ENCODE measurements at places on chromosomes 11 and 22.
A peak's percentile ranks its signal among the peaks of the same experiment; 100 is the strongest.

DNA sequence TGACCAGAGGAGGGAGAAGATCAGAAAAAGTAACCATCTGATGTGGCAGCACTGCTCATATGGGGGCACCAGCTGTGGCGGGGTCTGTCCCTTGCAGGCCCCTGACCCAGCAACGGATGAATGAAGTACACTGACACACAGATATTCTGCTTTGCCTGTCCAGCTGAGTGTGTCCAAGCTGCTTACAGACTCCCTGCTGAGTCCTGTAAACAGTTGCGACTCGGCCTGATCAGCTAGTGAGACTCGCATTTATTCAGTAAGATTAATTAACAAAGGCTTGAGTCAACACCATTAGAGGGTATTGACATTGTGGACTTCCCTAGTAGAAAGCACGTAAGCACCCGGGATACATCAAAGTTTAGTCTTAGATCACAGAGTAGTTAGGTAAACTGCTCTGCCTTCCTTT, 15.3 kb upstream of the OR10D3 start:
- DNase-seq: no peak

- DNase-seq: no peak
Measured at GRCh38 chr11:109747839-109748238, 325.8 kb downstream of the C11orf87 start.

- no peak for DNase-seq
Measured at GRCh38 chr11:2581931-2582350, 117.9 kb downstream of the KCNQ1OT1 start.

- no peak for DNase-seq
Measured at GRCh38 chr22:32075997-32076760, 33.1 kb downstream of the SLC5A1 start.

DNA sequence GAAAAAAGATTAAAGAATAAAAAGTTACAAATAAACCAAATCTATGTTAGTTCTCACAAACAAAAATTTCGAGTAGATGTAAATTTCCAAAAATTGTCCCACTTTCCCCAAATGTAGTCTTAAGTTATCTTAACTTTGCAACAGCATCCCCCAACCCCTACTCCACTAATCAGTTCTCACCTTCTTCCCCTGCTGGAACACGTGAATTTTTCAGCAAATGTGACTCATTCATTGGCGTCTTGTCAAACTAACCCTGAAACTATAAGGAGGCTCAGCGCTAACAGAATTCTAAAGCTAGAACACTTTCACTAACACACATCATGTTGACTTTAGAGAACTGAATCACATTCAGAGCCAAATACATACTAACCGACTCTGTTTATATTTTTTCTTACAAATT, 46.1 kb downstream of the PHF21A start:
- DNase-seq: peak; percentile 3

GRCh38 chr11:110174645-110175310, 81.6 kb downstream of the ZC3H12C start:
- DNase-seq: no peak

GRCh38 chr22:27537501-27537900, 264.1 kb downstream of the MN1 start:
- DNase-seq: no peak

- no peak for DNase-seq
Measured at GRCh38 chr11:32312865-32313403, 122.4 kb downstream of the WT1 start.

DNA sequence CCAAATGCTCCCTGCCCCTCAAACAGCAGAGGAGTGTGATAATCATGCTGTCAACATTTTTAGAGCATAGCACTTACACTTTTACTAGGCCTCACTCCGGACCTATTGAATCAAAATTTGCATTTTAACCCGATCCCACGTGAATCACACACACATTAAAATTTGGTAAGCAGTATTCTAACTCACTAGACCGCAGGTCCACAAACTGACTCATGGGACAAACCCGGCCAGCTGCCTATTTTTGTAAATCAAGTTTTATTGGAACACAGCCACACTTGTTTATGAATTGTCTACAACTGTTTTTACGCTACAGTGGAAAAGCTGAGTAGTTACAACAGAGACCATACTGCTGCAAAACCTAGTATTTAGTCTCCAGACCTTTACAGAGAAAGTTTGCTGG, 43.3 kb downstream of the SNX19 start:
- DNase-seq: no peak

- no peak for DNase-seq
Measured at GRCh38 chr11:76313913-76314740, 66.8 kb downstream of the THAP12 start.

DNA sequence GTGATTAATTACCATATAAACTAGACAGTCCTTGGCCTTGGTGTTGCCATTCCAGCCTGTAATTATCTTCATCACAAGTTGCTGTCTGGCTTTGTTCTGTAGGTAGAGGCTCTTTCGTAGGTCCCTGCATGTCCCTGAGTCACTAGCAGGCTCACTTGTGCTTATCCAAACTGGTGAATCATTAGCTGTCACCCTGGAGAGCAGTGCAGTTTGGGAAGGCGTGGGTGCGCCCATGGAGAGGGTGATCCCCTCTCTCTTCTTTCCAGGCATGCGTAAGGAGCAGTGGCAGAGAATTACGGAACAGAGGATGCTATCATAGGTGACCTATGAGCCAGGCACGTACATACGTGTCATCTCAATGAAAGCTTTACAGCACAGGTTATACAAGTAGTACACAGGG, 11.0 kb upstream of the EHF start:
- no peak for DNase-seq

DNA sequence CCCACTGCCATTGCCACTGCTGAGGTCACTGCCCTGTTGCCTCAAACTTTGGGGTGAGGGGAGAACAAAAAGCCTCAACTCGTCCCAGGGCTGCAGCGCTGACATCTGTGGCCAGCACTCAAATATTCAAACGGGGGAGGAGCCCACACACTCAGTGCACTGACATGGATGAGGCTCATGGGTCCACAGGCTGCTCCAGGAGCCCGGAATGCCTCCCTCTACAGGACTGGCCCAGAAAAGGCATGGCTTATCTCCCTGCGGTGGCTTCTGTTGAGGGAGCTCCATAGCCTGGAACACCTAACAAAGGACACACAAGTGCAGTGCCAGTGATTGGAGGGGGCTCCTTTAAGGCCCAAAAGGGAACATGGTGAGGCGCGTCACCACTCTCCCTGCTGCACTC, 341.1 kb upstream of the LUZP2 start:
- no peak for DNase-seq

DNA sequence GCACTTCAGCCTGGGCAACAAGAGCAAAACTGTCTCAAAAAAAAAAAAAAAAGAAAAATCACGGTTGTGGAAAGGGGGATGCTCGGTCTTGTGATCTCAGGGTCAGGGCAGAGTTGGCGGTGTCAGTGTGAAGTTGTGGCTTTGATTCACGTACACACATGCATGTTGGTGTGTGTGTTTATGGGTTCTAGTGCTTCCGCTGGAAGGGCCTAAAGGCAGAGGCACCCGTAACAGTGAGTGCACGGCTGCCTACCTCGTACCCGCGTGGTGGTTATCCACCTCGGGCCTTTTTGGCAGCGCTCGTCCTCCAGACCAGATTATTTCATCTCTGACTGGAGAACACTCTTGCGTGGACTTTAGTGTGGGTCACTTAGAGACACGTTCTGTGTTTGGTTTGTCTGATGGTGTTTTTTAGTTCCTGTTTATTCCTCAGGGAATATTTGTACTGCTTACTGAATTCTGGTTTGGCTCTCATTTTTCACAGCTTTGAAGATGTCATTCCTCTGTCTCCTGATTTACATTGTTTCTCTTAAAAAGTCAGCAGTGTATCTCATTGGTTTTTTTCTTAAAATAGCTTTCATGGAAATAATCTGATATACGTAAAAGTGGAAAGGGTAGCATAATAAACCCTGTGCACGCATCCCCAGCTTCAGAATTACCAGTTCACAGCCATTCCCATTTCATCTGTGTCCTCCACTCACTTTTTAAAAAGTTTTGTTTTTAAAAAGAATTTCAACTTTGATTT, 15.6 kb downstream of the ZBED4 start:
- no peak for DNase-seq

DNA sequence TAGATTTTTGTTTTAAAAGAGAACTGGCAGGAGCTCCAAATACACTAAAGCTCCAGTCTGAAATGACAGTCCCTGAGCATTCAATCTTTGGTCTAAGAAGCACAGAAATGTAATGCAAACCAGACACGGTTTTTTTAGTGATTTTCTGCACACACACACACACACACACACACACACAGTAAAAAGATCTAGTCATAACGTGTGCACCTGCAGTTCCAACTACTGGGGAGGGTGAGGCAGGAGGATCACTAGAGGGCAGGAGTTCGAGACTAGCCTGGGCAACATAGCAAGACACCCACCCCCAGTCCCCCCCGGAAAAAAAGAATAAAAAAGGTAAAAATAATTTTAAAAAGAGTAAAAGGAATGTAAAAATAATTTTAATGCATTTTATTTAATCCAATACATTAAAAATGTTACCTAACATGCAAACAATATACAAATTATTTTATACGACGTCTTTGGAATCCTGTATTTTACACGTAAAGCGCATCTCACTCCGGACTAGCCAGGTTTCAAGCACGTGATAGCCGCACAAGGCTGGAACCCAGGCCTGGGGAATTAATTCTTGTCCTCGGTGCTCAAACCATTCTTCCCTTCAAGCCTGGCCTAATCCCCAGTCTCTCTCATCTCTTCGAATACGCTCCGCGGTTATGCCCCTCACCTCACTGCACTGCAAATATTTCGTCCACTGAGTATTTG, 762 bp upstream of the TBC1D22A start:
- DNase-seq: no peak

- no peak for DNase-seq
Measured at GRCh38 chr11:110303414-110303826, 7.0 kb upstream of the RDX start.

DNA sequence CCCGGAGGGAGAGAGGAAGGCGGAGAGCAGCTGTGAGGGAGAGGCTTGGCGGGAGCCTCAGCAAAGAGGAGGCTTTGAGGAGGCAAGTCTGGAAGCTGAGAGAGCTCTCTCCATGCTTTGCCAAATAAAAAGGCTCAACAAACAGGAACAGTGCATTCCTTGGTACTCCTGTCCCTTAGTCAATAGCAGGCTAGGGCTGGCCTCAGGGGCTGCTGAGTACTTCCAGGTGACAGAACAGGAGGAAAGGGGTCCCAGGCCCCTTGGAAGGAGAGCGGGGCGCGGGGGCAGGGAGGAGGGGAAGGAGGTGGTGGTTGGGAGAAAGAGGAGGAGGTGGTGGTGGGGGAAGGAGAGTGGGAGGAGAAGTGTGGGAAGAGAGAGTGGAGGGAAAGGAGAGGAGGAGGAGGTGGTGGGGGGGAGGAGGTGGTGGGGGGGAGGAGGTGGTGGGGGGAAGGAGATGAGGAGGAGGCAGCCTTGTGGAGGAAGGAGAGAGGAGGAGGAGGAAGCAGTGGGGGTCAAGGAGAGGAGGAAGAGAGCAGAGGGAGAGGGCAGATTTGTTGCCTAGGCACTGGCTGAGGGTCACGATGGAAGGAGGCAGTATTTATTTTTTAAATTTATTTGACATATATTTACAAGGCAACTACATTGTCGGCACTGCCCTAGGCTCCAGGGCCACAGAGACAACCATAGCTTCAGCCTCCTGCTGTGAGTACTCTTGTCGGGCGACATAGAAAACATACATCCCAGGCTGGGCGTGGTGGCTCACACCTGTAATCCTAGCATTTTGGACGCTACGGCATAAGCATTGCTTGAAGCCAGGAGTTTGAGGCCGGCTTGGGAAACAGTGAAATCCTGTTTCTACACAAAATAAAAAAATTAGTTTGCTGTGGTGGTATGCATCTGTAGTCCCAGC, 74.2 kb upstream of the ZBED5 start:
- DNase-seq: no peak

DNA sequence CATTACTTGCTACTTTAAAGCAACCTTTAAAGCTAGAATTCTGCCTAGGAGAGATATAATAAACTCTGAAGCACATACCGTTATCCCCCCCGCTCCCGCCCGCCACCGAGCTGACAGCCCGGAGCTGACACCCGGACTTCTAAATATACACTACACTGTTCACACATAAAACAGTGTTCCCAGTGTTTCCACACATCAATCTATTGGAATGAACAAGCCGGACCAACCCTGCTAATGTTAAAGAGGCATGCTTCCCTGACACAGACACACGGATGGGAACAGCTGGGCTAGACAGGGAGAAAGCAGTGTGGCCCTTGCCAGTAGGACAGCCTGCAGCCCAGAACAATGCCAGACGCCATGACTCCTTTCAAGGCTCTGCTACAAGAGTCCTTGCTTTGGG, 108.4 kb upstream of the CSNK2A3 start:
- DNase-seq: no peak

DNA sequence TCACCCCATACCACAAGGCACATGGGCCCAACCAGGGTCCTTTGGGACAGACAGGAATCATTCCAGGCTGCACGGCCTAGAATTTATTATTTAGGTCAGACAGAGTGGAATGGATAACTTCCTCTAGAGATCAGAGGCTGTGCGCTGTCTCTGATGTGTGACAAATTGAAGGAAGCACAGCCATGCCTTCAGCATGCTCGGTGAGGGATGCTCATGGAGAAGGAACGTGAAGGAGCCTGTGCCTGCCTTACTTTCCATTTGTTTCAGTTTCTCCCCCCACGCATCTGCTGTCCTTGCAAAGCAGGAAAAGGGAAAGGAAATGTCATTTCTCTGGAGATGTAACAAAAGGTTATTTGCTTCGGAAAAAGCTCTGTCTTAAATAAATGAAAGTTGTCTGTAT, 644.1 kb downstream of the OPCML start:
- no peak for DNase-seq

DNA sequence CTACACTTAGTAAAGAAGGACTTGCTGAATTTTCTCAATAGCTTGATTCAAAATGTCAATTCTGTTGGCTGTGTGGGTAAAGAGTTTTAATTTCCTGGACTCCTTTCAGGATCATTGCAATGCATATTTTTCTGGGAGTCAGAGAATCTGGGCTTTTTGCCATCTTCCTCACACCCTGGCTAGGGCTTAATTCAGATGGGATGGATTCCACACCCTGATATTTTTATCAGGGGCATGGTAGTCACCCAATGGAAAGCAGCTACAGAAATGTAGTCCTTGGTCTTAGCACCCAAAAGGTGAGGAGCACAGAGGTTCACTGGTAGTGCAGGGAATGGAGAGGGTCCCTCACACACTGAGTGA, 79.3 kb downstream of the SGSM3 start:
- no peak for DNase-seq

DNA sequence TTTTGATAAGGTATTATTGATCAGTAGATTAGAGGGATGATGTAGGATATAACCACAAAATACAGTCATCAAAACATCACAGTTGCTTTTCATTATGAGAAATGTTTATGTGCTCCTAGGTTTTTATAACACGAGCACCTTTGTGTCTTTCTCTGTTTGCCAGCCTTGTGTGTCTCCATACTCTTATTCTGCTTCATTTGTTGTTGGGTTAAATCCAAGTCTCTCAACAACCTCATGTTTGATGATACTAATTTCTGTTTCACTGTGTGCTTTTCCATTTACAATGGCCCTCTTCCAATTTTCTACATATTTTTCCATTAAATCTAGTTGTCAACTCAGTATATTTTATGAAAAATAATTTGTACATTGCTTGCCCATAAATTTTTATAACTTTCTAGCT, 107.7 kb upstream of the POU2AF2 start:
- no peak for DNase-seq
